Cerebellum (tissue), 4 donors: ENCODE measurements at places on chromosomes 2 and 18. TPM values are rescaled to one million over a fixed set of nuclear protein-coding genes. Genes with fewer than 3 reads are reported as not detected.

Gene IL1RL2
- total RNA-seq: 0.73 TPM

Gene ETAA1
- 22.8 TPM for total RNA-seq

DNA sequence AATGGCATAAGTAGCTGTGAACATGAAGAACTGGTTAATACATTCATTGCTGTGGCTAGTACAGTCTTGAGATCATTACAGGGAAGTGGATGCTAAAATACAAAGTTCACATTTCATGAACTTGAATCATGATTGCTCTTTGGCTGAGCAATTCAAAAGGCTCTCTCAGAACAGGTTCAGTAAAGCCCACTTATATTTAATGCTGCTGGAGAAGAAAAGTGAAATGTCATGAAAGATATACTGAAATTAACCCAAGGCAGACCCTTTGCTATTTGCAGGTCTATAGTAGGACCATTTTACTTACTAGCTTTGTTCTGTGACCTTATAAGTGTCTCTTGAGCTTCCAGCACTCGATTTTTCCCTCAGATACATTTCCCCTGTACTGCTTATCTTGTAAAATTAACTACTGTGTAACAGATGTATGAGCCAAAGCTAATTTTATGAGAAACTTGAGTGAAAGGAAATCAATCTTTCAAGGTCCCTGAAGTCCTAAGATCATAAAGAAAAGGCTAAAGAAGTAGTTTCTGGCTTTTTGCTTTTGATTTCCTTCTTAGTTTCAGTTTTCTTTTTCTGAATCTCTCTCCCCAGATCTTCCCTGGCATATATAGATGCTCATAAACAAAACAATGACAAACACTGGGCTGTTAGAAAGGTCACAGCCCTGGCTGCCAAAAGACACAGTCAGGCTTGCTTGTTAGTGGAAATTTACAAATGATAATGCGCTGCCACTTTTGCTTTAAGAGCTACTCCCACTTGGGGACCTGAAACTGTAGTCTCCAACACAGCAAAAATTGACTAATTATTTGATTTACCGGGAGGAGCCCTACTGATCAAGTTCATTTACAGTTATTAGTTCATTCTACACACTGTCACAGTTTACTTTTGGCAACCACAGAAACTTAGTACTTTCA, 132.7 kb upstream of the XPO1 start:
- peak; percentile 58 for DNase-seq

Gene QPCT
- 16.5 TPM for total RNA-seq

Gene BOLL
- not detected for total RNA-seq

Gene CRYGD
- total RNA-seq: 1.9 TPM

GRCh38 chr2:189440644-189440946, 679 bp upstream of the WDR75 start:
- DNase-seq: no peak

DNA sequence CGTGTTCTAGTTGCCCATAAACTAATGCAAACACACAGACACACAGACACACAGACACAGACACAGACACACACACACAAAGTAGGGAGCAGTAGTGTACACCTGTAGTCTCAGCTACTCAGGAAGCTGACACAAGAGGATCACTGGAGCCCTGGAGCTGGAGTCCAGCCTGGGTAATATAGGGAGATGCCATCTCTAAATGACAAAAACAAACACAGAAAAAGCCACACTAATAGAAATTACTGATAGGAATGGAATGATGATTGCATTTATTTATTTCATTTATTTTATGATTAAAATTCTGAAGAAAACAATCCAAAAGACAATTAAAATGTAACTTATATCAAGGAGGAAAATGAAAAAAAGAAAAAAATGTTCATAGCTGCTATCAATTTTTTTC, 30.8 kb downstream of the TCF4 start:
- no peak for DNase-seq

DNA sequence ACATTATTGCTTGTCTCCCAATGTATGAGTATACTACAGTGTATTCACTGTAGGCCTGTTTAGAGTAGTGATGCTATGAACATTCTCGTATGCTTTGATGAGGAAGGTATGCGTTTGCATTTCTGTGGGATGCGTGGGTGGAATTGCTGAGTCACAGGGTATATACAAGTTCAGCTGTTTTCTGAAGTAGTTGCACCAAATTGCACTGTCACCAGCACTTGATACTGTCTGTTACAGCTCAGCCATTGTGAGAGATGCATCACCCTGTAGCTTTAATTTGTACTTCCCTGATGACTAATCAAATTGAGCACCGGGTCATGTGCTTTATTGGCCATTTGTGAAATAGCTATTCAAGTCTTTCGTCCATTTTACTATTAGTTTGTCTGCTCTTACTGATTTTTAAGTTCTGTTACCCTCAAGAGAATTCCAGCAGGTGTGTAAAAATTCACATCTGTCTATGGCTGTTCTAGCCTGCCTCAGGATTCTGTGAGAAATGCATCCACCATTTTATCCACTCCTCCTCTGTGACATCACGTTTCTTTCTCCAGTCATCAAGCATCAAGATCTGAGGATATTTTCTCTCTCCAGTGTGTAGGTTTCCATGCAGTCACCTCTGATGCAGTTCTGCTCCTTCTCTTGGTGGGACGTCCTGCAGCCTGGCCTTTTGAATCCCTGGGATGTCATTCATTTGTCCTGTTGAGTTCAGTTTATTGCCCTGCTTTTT, 72.5 kb downstream of the DGKD start:
- DNase-seq: no peak

DNA sequence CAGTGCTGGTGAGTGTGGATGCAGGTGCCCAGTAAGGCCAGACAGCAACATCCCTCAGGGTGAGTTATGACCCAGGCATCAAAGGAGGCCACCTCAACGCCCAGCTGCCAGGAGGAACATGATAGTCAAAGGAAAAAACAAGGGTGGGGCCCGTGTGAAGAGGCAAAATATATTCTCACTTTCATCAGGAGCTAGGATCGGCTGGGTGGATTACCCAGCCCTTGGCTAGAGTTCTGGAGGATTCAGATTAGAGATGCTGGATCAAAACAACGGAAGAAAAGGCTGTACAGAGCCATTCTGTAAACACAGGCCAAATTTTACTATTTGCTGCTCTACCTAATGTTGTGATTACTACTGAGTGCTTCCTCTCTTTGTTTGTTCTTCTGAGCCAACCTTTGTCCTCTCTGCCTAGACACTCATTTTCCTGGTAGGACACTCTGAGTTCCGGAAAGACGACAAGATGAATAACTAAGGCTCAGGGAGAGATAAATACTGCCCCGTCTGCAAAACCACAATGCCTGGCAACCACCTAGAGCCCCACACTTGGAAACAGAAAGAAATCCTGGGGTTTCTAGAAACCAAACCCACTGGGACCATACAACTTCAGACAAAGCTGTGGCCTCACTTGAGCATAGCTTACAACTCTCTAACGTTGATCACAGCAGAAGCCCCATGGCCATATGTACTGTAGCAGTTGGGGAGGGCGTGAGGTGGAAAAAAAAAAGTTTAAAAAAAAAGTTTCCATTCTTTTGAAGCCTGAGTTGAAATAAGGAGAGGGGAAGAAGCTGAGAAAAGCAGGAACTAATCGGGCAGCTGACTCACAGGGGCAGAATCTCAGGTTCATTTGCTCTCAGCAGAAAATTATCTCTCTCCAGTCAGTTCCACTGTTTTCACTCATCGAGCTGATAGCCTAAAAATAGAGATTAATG, 17.8 kb upstream of the PMAIP1 start:
- DNase-seq: no peak

- no peak for DNase-seq
These were observed 98.1 kb downstream of the LRRC30 start for GRCh38 chr18:7329016-7329415.

Gene RESP18
- 1.1 TPM for total RNA-seq

Gene SAG
- not detected for total RNA-seq

Gene CREG2
- 8.6 TPM for total RNA-seq

- DNase-seq: no peak
These were observed 207.7 kb upstream of the CRIM1 start for GRCh38 chr2:36147670-36148390.

Gene PID1
- 25.0 TPM for total RNA-seq

DNA sequence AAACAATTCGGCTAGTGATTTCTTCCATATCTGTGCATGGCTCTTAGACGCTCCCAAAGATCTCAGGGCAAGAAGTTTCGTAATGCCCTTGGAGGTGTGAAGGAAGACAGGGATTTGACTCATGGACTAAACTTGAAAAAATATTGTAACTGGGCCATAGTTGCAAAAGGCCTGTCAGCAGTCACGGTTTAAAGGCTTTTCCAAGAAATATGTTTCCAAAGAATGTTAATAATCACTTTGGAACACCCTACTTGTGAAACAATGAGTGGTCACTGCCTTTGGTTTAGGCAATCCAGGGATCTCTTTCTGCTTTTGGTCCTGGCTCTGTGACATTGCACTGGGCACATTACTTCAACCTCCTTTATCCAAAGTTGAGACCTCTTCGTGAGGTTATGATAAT, 102.5 kb upstream of the RASGRP3 start:
- no peak for DNase-seq

DNA sequence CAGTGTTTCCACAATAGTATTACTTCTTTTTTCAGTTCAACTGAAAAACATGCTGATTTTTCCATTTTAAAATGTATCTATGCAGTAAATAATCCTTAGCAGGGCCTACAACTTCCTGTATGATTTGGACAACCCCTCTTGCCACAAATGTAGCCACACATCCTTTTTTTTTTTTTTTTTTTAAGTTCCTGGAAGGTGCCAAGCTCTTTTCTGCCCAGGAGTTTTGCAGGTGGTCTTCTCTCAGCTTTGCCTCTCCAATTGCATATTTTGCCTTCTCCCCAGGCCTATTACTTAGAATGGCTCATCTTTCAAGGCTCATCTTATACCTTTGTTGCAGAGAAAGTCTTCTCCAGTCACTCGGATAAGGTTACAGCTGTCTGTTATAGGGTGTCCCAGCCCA, 11.6 kb downstream of the KLHL14 start:
- DNase-seq: no peak

DNA sequence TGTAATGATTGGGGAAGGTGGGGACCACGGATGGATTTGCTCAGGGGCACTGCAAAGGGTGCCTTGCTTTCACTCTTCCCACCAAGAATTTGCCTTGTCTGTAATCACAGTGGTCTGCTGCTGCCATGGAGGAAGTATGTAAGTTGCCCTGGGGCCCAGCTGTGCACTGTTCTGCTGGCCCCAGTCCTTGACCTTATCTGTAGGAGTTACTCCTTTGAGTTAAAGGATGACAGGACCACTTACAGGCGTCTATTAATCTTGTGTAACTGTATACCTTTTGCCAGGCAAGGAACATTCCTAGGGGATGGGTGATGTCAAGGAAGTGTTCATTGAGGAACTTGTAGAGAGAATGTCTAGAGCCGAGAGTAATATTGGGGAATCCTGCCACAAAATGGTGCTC, 212.8 kb upstream of the LRRTM1 start:
- DNase-seq: no peak

GRCh38 chr2:17461087-17461475, 57.2 kb downstream of the RAD51AP2 start:
- no peak for DNase-seq

GRCh38 chr2:88955607-88956006, 264.1 kb downstream of the RPIA start:
- DNase-seq: no peak

- no peak for DNase-seq
These were observed 27.2 kb downstream of the MGAT4A start for GRCh38 chr2:98703738-98704137.

DNA sequence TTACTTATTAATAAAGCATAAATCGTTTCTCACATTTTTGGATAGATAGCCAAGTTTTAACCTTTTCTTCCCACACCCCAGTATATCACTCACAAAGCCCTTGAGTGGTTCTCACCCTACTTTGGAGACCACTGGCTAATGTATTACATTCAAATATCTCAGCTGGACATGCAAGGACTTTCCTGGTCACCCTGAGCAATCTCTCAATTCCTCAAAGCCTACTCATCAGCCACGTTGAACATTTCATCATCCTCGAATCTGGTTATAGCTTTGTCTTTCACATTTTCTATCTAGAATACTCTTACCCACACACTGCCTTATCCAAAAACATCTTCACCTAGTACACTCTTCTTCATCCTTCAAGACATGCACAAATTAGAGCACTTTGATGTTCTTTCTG, 71.1 kb upstream of the MAPRE2 start:
- no peak for DNase-seq

Gene CMPK2
- 7.0 TPM for total RNA-seq

DNA sequence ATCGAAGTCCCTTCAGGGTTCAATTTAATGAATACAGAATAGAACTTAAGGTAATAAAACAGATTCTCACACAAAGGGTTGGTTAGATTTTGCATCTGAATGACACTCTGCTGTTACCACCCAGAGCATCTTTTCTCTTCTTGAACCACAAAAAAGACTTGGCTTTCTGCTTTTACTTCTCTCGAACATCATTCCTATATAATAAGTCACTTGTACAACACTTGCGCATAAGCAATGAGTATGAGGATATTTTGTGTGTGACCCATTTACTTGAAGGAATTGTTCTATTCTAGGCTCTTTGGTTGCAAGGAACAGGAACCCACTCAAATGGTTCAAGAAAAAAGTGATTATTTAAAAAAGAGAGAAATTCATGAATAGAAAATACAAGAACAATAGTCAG, 126.2 kb downstream of the NUP35 start:
- no peak for DNase-seq

Gene MYCN
- total RNA-seq: 39.5 TPM

DNA sequence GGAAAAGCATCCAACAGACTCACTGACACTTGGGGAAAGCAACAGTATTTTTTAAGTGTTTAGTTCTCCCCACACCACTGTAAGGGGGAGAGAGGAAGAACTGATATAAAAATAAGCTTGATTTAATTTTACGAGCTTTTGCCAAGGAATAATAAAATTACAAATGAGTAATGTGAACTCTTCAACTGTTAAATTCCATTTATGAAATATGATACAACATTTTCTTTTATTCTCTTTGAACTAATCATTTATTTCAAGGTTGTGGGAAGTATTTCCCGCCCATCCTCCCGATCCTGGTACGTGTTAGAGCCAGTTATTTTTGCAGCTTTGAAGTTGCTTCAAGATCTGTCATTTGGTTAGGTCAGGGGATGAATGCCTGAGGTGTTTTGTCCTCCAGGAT, 35.2 kb downstream of the WDPCP start:
- no peak for DNase-seq

- DNase-seq: no peak
These were observed 333.4 kb upstream of the RAB6C start for GRCh38 chr2:129646107-129646506.

DNA sequence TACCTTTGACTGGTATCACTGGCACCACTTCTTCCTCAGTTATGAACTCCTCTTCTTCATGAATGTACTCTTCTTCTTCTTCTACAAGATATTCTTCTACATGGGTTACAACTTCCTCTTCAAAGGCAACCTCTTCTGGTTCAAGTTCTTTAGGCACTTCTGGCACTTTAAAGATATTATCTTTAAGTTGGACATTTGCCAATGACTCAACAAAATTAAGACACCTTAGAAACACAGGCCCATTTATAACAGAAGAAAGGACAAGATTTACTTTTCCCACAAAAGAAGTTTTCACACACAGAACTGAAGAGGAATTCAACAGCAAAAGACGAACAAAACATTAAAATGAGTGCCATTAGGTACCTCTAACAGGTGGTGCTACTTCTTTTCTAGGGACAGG, 127.3 kb downstream of the TTN start:
- no peak for DNase-seq

GRCh38 chr2:21037671-21038108, 6.2 kb downstream of the APOB start:
- no peak for DNase-seq

GRCh38 chr18:70181015-70181414, 24.5 kb downstream of the RTTN start:
- DNase-seq: no peak
